Stimulated activated effector memory CD8-positive, alpha-beta T cell treated with anti-CD3 and anti-CD28 coated beads, Interleukin-12 subunit alpha, Interleukin-12 subunit beta, amount 100 ng/mL, for 72 hours (primary cell): ENCODE measurements at places on chromosomes 1 and 21.

DNA sequence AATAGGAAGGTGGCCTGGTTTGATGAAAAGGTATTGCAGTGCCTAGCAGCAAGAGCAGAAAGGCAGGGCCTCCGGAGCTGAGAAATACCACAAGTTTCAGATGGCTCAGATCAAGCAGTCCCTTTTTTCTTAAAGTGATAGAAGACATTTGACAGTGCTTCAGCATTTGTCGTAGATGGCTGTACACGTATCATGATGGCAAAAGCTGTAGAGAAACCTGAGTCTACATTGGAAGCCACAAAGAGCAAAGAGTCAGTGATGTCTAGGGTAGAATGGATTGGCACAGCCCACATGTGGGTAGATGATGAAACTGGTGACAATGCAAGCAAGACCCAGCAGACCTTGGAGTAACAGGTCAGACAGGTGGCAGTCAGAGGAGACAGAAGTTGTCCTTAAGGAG, 101.3 kb upstream of the ARTN start:
- DNase-seq = no peak

- DNase-seq = no peak
These were observed 281.5 kb downstream of the NEGR1 start for GRCh38 chr1:72000809-72001208.

GRCh38 chr1:45687754-45688740, at the start of gene TMEM69:
Gene TMEM69, plus strand, starts transcription at chr1:45688181. Its CDS starts 2,888 bp downstream, at chr1:45691069.
- peak; percentile 73 for DNase-seq

- DNase-seq = no peak
These were observed 1.9 kb downstream of the MANEAL start for GRCh38 chr1:37795340-37796125.

GRCh38 chr1:234478152-234478480, 863 bp downstream of the TARBP1 start:
- no peak for DNase-seq

GRCh38 chr1:48049823-48050535, 52.8 kb upstream of the TRABD2B start:
- no peak for DNase-seq

DNA sequence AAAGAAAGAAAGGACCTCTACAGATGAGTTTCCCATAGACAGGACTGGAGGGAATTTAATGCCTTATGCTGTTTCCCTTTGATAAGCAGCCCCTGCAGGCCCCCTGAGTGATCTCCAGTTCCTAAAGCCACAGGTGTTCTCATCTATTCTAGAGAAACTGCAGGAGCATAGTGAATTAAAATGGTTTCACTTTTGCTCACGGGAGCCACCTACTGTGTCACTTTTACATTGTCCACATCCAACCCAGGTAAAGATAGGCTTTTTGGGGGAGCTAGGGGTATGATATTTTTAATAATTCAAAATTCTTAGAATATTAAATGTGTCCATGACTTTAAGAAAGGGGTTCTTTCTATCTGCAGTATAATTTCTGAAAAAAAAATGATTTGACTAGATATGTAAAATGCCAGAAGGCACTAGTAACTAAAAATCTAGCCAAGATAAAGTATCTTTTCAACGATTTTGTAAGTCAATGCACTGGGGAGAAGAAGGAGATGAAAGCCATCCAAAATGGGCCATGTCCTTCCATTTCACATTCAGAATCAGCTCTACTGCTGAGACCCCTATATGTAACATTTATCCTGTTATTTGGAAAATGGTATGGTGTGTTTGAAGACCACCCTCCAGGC, 267.3 kb upstream of the DUSP10 start:
- DNase-seq = no peak

- DNase-seq = no peak
These were observed 270.4 kb upstream of the B3GALT2 start for GRCh38 chr1:193456811-193457280.

- DNase-seq = no peak
These were observed 126.4 kb downstream of the VPS13D start for GRCh38 chr1:12356004-12356890.

DNA sequence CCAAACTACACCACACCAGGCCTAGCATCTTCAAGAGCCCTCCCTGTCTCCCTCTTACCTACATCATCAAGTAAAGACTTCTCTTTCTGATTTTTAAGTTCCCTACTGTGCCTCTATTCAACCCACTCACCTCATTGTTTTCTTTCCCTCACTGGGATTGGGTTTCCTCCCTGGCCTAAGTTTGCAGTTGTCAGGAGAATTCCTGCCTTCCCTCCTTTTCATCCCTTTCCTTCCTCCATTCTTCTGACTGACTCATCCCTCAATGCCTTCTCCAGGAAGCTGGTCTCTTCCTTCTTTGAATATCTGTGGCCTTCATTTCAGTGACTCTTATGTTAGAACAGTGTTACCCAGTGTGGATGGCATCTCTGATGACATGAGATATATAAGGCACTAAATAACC, 139.9 kb upstream of the KIAA0040 start:
- DNase-seq = no peak

GRCh38 chr1:18021242-18021641, 86.4 kb upstream of the IGSF21 start:
- no peak for DNase-seq

GRCh38 chr1:193569096-193569982, 382.9 kb upstream of the B3GALT2 start:
- no peak for DNase-seq

GRCh38 chr1:230112131-230112701, 45.2 kb downstream of the GALNT2 start:
- DNase-seq = no peak

DNA sequence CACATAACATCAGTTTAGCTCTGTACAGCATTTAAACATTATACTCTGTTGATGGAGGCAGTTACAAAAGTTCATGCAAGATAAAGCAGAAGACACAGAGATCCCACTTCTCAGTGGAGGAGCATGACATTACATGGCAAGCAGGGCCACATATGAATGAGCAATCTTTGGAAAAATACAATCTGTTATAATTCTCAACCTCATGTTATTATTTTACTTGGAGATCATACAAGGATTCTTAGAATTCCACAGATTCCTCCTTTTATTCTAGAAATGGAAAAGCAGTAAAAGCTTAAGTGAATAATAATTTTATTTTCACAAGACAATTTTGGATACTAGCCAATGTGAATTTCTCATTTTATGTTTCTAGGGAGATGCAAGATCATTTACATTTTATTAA, 66.6 kb downstream of the IFI44 start:
- DNase-seq = no peak

DNA sequence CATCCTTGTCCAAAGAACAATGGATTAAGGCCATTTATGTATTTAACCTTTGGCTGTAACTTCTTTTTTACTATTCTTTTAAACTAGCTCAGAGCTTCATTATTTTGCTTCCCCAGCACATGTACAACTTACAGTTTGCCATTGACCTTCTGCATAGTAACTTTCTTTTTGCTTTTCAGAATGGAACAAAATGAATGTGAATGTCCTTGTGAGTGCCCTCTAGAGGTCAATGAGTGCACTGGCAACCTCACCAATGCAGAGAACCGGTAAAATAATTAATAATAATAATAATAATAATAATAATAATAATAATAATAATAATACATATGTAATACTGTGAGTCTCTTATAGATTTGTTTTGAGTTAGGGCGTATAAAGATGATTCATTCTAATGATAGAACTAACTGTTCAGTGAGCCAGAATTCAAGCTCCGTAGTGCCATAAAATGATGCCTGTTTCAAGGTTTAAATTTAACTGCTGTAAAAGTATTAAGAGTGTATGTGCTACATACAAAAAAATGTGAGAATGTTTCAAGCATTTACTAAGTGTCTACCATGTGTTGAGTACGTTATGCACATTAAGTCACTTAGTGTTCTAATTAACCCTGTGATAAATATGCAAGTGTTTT, 69.0 kb upstream of the RAVER2 start:
- no peak for DNase-seq

DNA sequence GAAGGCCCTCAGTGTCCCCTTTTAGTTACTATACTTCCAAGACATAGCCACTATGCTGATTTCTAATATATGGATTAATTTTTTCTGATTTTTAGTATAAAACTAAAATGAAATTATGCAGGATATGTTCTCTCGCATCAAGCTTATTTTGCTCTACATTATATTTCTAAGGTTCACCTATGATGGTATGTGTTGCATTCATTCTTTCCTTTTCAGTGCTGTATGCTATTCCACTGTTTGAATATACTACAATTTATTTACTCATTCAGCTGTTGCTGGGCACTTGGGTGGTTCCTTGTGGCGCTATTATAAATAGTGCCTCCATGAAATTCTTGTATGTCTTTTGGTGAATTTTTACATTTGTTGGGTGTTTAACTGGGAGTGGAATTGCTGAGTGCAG, 230.3 kb downstream of the ATG4C start:
- no peak for DNase-seq

DNA sequence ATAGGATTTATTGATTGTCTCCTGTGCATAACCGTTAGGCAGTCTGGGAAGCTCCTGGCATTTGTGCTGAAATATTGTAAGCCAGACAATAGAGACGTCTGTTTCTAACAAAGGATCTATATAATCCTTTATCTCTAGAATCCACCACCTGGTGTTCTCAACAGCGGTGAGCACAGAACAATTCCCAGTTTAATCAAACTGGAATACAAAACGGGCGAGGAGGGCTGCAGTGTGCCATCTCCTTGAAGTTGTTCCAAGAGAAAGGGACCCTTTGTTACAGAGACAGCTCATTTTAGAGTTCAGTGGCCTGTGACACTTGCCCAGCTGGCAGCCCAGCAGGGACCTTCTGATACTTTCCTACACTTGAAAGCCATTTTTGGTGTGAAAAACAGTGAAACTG, 162.8 kb upstream of the IVNS1ABP start:
- no peak for DNase-seq

GRCh38 chr1:19955534-19956170, 23.8 kb downstream of the PLA2G2A start:
- DNase-seq = no peak

DNA sequence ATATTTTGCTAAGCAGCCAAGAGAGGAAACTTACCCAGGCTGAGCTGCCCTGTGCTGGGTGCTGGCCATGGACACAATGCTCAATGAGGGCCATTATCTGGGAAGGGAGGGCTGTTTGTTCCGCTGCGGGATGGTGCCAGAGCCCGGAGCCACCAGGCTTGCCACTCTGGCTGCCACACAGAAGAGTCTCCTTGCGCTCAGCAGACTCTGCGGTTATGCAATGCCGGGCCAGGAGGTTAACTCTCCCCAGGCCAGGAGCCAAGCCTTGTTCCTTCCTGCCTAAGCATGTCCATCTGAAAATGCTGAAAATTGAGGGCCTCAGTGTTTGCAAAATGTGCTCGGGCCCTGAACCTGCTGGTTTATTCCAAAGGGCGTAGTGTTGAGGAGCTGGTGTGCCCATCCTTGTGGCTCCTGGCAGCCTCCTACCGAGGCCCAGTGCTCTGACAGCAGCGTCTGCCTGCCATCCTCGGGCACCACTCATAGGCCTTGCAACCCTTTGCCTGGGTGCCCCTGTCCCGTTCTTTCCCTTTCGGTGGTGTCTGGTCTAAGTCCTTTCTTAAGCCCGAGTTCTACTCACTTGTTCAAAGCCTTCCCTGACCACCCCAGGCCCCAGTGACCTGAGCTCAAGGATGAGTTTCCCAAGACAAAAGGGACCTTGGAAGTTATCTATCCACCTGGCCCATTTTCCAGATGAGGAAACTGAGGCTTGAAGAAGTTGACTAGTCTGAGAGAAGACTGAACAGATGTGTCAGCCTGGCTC, 133.8 kb upstream of the EDN2 start:
- no peak for DNase-seq

DNA sequence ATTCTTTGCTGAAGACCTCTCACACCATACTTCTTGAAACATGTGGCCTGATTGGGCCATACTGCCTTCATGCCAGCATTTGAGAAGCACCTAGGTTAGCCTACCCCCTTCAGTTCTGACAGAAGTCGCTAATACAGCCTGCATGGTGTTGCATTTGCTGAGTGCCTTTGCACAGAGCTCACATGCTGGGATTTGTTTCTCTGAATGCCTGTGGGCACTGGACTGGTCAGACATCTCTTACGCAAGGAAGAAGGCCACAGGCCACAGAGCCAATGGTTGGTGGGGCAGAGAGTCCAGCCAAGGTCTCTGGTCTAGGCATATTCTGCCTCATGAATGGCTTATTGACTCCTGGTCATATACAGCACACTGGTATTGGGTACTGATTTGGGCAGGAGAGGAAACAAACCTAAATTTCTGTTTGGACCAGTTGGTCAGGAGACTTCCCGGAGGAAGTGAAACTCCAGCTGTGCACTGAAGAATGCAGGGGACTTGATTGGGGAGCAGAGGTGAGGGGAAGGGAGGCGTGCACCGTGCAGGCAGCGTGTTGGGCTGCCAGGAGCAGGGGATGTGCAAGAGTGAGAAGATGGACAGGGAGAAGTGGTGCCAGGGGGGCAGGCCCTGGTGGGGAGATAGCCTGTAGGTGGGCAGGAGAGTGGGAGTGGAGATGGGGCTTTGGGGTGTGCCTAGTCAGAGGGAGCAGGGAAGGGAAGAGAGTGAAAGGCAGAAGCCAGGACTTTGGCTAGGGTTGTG, 18.1 kb downstream of the URB2 start:
- DNase-seq = no peak

DNA sequence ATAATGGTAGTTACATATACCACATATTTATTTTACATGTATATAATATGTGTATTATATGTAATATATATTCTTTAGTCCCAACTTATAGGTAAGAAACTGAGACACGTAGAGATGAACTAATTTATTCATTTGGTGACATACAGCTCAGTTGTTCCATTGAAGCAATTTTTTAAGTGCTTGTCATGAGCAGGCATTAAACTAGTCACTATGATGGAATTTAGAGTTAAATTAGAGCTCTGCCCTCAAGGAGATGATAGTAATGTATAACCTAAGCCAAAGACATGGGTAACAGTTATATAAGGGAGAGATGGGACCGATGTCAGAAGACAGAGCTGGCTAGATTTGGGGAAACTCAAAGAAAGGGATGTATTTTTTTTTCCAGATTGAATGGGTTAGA, 83.0 kb downstream of the ST6GALNAC5 start:
- no peak for DNase-seq

GRCh38 chr1:207298186-207298585, 23.3 kb upstream of the CD55 start:
- no peak for DNase-seq

GRCh38 chr1:39105061-39105840, 79.1 kb downstream of the NDUFS5 start:
- DNase-seq = peak; percentile 40

- no peak for DNase-seq
These were observed 39.7 kb downstream of the CD34 start for GRCh38 chr1:207871117-207871649.

DNA sequence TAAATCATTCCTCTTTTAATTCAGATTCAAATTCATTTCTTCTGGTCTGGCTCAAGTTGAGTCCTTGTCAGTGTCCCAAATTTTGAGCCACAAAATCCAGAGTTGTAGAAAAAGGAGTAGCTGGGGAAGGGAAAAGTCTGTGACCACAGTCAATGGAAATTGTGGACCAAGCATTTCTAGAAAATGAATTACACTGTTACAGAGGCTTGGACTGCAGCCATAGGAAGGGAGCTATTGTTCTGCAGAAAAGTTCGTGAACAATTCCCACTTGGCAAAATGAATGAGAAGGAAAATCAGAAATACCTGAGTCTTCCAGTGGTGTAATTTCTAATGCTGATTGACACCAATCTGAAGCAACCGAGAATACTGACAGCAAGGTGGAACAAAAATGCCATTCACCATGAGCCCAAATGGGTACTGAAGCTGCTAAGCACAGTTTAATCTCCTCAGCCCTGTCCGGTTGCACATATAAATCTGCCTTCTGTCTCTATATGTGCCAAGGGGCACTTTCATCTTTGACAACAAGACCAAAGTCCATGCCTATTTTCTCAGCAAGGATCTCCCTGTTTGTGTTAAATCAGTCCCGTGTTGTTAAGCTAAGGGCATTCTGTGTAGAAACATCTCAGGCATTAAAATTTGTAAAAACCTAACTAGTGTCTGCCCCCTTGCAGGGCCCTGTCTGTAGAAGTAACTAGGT, 51.3 kb downstream of the TEX35 start:
- DNase-seq = no peak
